Erythroblast (primary cell): ENCODE measurements at places on chromosomes 13 and 19.

GRCh38 chr19:19354932-19355331 is 34.3 kb downstream of the MAU2 start:
- DNase-seq, result no peak

DNA sequence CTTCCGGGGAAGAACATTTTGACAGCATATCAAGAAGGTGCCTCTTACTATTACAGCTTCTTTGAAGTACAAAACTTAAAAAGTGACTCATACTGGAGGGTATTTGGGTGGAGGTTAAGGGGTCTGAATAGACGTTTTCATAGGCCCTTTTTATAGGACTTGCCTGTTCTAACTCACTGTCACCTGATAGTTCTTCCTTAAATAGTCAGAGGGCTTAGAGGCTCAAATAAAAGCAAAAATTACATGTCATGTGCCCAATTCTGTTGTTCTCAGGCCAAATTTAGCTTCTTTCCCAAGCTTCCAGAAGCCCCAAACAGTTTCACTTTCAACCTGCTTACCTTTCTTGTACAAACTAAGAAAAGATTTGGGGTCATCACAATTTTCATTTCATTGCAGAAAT is 16.1 kb upstream of the SLC46A3 start:
- DNase-seq, result no peak

- DNase-seq, result no peak
These were observed 799.3 kb upstream of the ARGLU1 start for GRCh38 chr13:107367258-107367657.

DNA sequence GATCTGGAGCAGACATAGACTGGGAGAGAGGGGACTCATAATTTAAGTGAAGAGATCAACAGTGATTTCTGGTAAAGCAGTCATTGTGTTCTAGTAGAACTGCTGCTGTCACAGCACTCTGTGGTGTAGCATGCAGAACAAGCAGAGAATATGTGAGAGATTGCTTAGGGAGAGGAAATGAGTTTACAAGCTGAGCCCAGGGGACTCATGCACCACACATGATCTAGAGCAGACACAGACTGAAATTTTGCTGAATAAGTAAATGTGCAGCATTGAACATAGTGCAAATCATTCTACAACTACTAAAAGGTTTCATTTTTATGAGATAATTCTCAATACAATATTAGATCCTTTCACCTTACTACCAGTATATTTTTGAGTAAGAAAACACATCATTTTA is 125.7 kb downstream of the MYO16 start:
- no peak for DNase-seq

GRCh38 chr13:85074543-85075313 is 724.5 kb downstream of the SLITRK6 start:
- no peak for DNase-seq

- no peak for DNase-seq
These were observed 5.4 kb downstream of the GNA11 start for GRCh38 chr19:3099347-3100145.

- no peak for DNase-seq
These were observed 10.3 kb downstream of the THSD1 start for GRCh38 chr13:52395704-52396103.

- DNase-seq, result peak; percentile 82
These were observed 511 bp downstream of the GARRE1 start for GRCh38 chr19:34254698-34255432.

GRCh38 chr19:33832633-33833032 is 36.0 kb downstream of the KCTD15 start:
- no peak for DNase-seq

GRCh38 chr13:77460195-77460594 is 75.3 kb upstream of the SCEL start:
- no peak for DNase-seq

GRCh38 chr13:111513766-111514609 is 193.5 kb downstream of the TEX29 start:
- DNase-seq, result no peak

DNA sequence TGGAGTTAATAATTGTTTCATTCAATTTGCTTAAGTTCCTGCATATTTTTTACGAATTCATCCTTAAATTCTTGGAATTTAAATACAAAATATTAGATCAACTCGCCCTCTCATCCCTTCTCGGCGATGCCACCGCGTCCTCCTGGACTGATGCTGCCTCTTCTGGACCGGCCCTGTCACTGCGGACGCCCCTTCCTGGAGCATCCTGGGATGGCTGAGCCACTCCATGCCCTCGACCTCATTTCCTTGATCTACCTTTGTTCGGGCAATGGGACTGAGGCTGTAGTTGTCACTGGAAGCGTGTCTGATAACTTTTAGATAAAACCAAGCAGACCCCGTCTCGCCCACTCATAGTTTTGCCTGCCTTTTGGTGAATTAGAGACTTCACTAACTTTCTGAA is 283.7 kb downstream of the TEX29 start:
- DNase-seq, result no peak

DNA sequence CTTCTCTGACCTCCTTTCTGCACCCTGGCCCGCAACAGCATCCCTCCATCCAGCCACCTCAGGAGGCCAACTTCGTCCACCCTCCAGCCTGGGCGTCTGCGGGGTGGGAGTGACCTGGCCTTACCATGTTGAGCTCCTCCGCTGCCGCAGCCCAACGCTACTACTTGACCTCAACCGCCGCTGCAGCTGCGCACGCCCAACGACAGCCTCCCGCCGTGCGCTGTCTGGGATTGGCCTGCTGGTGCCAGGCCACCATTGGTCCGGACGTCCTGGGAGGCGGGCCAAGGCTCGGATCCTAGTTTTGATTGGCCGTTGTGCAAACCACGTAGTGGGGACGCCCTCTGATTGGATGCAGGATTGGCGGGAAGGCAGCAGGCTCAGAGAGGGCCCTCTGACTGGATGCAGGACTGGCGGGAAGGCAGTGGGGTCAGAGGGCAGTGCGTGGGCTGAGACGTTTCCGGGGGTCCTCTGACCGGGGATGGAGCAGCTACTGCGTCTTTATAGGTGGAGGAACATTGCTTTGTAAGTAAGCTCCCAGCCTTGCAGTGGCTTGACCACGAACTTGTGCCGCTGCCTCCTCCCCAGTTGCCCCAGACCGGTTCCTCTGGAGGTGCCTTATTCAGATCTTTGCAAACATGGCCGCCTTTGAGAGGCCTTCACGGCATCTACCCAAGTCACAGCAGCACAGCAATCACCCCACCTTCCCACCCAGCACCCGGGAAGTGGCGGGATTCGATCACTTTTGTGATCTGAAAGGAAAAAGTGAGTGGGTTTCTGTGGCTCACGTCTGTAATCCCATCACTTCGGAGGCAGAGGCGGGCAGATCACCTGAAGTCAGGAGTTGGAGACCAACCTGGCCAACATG is at the start of gene TUBA3C:
Gene TUBA3C, minus strand, starts transcription at position 204 of the 865 bp plus-strand sequence. Its CDS starts 77 bp downstream, at position 127.
- no peak for DNase-seq

DNA sequence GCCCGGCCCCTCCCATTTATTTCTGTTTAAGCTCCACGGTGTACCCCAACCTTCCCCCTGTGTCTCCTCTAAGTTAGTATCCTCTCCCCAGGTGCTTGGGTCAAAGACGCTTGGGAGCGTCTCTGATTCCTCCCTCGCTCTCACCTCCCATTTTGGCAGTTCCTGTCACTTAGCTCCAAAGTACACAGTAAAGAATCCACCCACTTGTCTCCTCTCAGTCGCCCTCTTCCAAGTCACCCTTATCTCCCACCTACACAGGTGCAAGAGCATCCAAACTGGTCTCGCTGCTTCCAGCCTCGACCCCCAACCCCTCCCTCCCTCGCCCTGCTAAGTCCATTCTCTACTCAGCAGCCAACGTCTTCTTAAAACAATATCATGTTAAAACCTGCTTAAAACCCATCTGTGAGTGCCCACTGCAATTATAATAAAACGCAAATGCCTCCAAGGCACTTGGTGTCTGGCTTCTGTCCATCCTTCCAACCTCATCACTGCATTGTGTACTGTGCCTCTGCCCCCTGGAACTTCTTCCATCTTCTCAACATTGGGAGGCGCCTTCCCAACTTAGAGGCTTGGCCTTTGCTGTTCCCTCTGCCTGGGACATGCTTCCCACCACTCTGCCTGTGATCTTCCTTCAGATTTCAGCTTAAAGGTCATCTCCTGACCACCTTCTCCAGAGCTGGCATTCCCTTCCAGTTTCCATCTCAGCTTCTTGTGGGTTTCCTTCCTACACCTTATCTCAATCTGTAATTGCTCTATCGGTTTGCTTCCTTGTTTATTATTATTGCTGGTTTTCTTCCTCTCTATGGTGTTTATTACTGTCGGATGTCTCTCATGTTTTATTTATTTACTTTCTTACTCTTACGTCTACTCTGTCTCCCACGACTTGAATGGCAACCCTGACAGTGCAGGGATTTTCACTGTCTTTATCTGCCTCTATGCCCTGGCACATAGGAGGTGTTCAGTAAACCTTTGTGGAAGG is 9.5 kb upstream of the KLK14 start:
- no peak for DNase-seq

DNA sequence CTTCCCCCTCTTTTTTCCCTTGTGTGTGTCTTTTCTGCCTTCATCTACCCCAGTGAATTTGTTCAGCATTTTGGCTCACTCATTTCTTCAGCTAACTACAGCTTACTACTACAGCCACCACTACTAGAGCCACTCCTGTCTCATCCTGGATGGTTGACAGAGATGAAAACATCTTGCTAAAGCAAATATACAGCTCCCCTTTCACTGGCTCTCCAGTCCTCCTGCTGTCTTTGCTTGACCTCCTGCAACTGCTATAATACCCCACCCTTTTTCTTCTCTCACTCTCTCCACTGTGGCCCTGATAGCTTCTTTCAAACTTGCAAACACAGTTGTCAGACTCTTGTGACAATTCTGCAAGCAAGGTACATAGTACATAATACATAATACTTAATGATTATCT is 523.6 kb downstream of the DCT start:
- DNase-seq, result no peak

DNA sequence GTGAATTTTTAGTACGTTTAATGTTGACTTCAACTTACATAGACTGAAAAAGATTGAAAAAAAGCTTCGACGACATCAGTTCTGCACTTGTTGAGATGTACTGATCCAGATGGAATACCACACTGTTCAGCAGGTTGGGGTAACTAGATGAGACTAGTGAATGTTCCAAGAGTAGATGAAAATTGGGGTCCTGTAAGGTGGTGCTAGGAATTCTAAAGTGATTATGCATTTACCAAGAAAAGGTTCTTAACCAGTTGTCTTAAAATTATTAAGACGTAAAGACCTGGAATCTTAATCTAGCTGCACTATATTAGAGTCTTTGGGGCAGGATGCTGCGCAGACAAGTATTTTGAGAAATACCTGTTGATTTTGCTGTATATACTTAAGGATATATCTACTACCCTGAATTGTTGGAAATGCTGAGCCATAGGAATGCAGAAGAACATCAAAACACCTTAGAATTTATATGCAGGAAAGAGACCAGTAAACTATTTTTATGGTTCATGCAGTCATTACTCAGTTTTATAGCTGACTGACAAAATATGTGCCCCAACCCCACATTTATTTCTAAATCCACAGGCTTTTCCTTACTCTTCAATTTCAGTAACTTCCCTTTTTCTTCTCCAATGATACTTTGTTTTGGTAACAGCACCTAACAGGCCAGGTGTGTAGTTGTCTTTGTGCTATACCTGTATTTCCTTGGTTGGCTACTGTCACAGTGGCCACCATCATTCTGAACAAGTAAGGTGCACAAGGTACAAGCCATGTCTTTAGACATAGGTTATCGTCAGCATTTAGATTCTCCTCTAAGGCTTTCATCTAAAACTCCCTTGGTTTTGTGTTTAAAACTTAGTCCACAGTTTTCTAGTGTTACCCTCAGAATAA is 8.6 kb downstream of the MIR17HG start:
- no peak for DNase-seq

- DNase-seq, result no peak
These were observed 440.9 kb downstream of the RFC3 start for GRCh38 chr13:34258646-34259386.

GRCh38 chr13:74465271-74465670 is 331.1 kb upstream of the KLF12 start:
- DNase-seq, result no peak

- DNase-seq, result no peak
These were observed 2.2 kb downstream of the TJP3 start for GRCh38 chr19:3710265-3710812.
